ENCODE measurements at places on chromosomes 1 and 21.

DNA sequence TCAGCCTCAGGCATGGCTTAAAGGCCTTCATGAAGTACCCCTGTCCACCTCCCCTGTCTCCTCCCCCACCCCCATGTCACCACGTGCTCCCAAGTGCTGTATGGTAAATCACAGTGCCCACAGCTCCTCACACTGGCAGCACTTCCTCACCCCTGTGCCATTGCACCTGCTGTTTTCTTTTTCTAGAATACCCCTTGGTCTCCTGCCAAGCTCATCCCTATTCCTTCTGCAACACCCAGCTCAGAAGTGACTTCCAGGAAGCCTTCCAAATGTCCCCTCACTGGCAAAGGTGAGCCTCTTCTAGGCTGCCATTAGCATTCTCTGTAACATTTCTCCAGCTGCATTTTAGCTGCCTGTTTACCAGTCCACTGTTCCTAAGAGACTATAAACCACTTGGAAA is 9.4 kb downstream of the AKNAD1 start:
- DNase-seq, result no peak

DNA sequence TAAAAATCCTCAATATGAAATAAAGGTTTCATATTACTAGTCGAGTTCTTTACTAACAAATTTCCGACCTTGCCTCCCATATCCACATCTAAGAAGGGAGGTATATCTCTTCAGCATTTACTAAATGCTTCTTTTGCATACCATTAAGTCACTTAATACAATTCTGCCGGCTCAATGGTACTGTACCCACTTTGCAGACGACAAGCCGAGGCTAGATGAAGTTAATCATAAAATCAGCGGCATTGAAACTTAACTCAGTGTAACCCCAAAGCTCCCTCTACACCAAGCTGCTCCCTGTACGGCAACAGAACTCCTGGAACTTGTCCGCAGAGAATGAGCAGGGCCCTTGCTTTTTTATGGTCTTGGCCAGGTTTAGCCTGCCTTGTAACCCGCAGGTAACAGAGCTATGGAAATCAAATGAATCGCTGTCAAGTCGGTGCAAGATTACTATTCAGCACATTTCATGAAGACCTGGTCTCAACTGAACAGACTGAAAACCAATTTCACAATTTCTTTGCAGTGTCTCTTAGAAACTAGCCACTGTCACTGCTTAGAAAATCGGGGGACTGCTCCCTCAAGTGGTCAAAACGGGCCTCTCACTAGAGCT is 738 bp downstream of the INTS7 start:
- no peak for DNase-seq

DNA sequence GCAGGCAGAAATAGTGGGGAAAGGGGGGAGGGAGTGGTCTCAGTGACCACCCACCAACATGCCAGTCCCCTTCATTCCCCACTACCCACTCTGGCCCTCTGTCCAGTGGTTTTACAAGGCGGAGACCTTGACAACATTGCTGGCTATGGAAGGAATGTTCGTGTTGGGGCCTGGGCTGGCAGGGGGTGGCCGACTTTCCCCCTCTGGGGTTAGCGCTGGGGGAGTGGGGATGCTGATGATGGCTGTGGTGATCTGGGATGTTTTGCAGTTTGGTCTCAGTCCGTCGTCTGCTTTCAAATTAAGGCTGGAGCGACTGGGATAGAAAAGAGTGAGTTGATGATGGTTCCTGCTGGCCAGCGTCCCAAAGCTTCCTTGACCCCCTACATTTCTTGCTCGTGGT is 20.3 kb downstream of the DDX20 start:
- DNase-seq, result no peak

- DNase-seq, result no peak
These were observed 552.6 kb downstream of the MRPL39 start for GRCh38 chr21:25054689-25055088.
